Endothelial cell (in vitro differentiated cells): ENCODE measurements at places on chromosomes 2 and 18.

DNA sequence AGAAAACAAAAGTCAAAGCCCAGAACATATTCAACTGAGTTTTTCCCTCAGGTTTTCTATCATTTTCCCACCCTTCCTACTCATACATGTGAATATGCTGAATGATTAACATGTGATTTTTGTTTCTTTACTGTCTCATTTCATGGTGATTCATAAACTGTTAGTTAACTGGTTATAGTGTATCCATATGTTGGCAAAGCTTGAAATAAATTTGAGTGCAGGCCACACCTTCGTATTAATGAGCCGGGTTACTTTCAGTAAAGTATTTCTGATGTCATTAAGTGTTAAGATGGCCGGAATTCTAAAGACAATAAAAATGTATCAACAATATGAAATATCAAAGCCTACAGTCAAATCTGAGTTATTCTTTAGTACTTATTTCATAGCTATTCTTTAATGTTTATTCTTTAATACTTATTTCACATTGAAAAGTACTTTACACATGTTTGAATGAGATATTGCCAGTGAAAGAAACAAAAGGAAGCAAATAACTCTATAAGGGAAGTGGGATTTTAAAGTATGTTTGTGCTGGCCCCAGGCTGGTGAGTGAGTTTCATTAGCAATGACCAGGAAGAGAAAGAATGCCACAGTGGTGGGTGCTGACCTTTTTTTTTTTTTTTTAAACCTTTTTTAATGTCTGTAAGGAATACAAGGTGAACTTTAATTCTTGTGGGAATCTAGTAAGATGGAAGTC lies 178.6 kb downstream of the NEDD4L start:
- no peak for DNase-seq

- DNase-seq: no peak
Measured at GRCh38 chr2:171341394-171342066, 92.3 kb downstream of the METTL8 start.

DNA sequence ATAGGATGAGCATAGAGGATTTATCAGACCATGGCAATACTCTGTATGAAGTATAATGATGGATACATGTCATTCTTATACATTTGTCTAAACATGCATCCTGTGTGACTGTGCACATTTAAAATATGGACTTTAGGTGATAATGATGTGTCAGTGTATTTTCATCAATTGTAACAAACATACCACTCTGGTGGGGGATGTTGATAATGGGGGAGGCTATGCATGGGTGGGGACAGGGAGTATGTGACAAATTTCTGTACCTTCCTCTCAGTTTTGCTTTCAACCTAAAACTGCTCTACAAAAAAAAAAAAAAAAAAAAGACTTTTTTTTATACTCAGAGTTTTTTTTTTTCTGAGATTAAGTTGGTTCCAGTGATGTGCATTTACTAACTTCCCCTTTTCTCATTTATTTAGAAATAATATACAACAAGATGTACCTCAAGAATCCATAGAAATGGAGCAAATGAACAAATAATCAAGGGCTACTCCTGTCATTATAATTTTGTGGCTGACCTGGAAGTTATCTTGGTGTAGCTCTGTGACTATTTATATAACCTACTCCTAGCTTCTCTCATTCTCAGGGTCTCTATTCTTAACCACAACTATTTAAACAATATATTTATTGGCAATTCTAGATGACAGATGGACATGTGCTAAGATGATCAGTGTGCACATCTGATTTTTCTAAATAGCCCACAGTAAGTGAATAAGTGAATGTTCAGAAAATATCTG lies 108.9 kb upstream of the ITGA4 start:
- no peak for DNase-seq

DNA sequence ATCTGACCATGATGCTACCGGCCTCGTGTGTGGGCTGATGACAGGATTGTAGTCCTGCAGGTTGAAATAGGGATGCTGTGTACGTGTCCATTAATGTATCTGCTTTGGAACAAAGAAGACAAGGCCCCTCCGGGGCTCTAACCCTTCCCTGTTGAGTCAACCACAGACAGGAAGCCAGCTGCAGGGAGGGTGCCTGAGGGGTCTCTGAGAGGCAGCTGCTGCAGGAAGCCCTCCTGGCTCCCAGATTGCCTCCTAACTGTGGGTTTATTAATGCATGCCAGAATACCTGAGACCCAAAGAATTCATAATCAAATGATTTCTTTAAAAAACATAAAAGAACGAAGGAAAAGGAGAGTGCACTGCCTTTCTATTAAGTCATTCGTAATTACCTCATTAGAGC lies 140.4 kb downstream of the CELF4 start:
- no peak for DNase-seq

DNA sequence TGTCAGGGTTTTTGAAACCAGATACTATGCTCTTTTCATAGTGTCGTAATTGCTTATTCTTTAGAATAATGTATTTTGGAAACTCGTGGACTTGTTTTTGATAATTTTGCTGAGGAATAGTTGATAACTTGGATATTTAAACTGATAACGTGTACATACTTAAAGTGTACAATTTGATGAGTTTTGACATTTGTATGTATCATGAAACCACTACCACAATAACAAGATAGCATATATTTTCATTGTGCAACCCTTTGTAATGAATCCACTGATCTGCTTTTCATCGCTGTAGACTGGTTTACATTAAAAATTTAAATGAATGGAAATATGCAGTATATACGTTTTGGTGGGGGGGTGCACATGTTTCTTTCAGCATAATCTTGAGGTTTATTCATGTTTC lies 45.8 kb downstream of the AGFG1 start:
- DNase-seq: no peak

DNA sequence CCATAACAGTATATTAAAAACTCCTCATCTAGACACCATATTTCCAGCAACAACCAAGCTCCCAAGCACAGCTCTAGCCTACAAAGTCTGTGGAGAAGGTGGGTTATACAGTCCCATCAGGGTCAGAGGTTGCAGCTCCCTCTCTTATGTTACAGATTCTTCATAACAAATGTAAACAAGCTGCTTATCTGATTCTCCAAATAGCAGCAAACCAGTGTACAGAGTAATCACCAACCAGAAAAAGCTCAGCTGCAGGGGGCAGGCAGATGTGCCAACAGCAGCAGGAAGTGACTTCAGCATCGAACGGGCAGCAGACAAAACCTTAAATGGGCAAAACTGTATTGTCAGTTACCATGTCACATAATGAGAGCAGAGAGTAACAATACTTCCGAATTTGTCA lies 52.9 kb upstream of the NABP1 start:
- DNase-seq: no peak

- no peak for DNase-seq
Measured at GRCh38 chr18:79488311-79489050, 92.8 kb downstream of the NFATC1 start.

GRCh38 chr2:65314801-65315441 lies 87.3 kb downstream of the ACTR2 start:
- no peak for DNase-seq

DNA sequence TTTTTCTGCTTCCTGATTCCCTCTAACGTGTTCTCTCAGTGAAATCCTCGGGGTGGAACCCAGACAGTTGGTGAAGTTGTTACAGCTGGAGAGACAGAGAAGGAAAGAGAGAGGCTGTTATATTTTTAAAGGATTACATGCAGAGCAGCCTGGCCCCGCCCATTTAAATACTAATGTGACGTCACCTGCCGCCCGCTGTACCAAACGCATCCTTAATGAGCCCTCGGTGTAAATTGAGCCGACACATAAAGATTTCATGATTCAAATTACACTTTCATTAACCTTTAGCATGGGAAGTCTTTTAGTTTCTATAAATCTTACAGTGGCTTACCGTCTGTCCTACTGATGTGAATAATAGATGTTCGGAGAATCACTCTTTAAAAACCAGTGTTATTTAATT lies 164.0 kb upstream of the SIX3 start:
- no peak for DNase-seq

GRCh38 chr2:163647300-163647699 lies 88.5 kb downstream of the FIGN start:
- no peak for DNase-seq

- DNase-seq: no peak
Measured at GRCh38 chr2:190685333-190685732, 36.5 kb downstream of the NAB1 start.

DNA sequence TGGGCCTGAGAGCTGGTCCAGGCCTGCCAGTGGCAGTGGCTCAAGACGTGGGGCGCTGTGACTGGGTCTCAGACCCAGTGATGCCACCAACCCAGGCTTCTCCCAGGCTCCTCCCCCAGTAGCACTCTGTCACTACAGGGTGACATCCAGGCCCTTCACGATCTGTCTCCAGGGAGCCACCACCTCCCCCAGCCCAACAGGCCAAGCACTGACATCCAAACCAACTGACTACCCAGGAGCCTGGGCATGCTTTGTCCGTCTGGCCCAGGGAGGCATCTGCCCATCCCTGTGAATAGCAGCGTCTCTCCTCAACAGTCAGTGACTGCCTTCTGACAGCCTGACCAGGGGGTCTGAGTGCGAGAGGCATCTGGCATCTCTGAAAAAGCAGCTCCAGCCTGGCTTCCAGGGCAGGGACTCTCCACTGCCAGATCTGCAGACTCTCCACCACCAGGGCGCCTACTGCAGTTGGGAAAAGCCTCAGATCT lies 13.0 kb downstream of the TEX44 start:
- DNase-seq: no peak

DNA sequence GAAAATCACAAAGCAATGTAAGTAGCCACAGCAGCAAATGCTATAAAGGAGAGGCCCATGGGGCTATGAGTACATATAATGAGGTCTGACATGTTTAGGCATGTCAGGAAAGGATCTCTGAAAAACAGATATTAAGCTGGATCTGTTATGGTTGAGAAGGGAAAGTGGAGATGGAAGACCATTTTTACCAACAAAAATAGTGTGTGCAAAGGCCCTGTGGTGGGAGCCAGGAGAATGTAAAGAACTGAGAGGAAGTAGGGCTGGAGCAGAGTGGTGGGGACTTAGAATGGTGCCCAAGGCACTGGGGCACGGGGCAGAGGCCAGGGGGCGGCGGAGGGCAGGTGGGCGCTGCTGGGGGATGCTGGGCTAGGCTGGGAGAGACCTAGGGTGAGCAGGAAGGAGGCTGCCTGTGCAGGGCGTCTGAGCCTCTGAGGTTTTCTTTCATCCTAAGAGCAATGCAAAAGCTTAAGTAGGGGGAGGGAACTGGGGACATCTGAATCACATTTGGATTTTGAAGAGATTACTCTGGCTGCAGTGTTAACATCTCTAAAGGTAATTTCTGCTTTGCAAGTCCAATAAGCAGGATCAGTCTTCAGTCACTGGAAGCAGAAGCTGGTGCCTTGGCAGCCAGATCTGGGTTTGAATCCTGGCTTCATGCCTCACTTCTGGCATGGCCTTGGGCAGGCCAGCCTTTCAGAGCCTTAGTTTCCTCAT lies 4.9 kb upstream of the AGFG1 start:
- no peak for DNase-seq

- DNase-seq: no peak
Measured at GRCh38 chr18:52391810-52392559, 52.0 kb downstream of the DCC start.

DNA sequence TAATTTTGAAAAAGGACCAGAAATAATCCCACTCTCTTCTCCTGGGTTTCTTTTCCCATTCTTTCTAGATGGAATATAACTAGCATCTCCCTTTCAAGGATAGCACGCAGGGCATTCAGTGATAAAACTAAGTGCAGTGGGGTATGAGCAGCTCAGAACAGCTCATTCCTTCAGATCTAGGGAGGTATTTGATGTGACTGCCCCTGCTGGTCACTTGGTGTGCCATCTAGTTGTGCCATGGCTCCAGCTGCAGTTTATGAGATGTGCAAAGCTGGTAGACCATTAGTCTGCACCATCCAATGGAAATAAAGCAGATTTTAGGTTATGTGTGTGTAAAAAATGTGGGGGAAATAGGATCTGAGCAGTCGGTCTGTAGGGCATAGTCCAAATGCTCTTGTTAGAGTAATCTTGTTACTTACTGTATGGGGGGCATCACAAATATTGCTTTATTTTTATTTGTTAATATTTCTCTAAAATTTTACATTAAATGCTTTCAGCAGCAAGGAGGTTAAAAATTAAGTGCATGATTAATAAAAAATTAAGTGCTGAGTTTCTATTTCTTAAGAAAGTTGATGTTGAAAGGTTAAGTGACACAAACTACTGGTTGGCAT lies 38.9 kb downstream of the CTAGE1 start:
- DNase-seq: peak; percentile 38

DNA sequence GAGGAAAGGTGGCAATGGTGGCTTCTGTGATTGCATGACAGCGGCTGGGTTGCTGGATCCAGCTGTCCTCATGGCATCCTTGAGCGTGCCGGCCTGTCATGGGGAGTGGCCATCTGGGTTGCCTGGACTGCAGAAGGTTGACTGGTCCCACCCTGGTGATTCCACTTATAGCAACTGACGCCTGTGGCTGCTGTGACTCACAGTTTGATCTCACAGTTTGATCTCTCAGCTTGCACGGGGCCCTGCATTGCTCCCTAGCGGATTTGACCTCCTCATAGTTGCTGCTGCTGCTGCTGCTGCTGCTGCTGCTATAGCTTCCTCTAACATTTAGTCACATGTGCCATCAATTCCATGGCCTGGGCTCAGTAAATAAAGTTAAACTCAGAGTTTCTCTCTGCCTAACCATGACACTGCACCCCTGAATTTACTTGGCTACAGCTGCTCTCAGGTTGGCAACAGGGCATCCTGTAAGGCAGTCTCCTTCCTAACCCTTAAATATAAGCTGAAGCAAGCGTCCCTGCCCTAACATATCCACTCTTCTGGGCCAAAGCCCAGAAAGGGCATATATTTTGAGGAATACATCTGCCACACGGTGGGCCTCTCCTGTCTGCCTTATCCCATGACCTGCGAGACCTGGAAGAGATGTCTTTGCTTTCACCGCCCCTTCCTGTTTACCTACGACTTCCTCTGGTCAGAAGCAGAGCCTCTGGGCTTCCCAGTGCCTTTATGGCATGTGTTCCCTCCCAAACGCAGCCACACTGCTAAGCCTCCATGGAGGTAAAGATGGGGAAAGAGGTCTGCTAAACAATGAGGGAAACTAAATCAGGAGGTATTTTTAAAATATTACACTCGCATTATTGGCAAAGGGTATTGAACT lies 37.8 kb upstream of the CCDC150 start:
- DNase-seq: no peak

DNA sequence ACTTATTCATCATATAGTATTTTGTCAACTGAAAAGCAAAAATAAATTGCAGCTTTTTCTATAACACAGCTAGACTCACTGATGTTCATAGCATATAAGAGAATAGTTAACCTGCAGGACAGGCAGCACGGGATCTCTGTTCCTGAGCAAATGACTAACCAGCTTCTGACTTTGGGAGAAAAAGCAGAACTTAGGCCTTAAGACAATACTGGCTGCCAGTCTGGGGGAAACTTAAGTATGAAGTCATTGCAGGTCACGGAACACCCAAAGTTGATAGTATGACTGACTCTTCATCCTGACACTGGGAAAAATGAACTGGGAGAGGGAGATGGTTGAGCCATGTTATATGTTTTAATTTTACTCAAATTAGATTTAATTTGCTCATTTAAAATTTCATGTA lies 113.0 kb downstream of the DPP4 start:
- DNase-seq: no peak

DNA sequence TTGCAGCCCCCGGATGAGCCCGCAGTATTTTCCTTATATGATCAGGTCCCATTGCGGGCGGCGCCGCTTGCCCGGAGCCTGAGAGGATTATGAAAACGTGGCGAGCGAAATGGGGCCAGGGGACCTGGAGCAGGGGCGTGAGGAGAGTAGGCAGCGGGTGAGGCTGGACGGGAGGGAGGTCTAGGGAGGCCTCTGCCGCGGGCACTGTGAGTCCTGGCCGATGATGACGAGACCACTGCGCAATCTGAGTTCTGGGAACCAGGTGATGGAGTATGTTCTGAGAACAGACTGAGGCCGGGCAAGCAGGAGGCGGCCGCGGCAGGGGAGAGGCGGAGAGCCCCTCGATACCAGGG lies 790 bp upstream of the ACAA2 start:
- peak; percentile 46 for DNase-seq

- no peak for DNase-seq
Measured at GRCh38 chr18:79400591-79401381, 5.1 kb downstream of the NFATC1 start.
